ENCODE measurements at places on chromosomes 1 and 21.
A peak's percentile ranks its signal among the peaks of the same experiment; 100 is the strongest.

DNA sequence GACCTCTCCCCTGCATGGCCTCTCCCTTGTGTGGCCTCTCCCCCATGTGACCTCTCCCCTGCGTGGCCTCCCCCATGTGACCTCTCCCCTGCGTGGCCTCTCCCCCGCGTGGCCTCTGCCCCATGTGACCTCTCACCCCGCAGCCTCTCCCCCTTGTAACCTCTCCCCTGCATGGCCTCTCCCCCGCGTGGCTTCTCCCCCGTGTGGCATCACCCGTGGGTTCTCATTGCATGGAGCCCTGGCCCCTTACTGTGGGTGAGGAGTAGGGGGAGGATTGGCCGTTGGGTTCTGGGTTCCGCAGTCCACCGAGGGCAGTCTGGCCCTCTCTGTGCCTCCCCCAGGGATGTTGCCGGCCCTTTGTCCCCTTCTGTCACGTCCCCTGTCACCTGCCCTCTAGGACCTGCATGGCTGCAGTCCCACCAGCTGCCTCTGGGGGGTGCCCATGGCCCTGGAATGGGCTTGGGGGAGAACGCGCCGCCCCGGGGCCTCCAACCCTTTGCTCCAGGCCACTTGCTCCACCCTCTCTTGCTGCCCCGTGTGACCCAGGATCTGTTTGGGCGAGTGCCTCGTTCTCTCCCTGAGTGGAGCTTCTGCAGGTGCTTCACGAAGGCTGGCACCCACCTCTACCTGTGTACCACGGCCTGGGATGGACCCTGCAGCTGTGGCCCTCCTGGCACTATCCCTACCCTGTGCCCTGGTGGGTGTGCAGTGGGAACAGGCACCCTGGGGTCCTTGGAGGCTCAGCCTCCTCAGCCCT lies 21.3 kb downstream of the RRP1 start:
- DNase-seq, result peak; percentile 37

DNA sequence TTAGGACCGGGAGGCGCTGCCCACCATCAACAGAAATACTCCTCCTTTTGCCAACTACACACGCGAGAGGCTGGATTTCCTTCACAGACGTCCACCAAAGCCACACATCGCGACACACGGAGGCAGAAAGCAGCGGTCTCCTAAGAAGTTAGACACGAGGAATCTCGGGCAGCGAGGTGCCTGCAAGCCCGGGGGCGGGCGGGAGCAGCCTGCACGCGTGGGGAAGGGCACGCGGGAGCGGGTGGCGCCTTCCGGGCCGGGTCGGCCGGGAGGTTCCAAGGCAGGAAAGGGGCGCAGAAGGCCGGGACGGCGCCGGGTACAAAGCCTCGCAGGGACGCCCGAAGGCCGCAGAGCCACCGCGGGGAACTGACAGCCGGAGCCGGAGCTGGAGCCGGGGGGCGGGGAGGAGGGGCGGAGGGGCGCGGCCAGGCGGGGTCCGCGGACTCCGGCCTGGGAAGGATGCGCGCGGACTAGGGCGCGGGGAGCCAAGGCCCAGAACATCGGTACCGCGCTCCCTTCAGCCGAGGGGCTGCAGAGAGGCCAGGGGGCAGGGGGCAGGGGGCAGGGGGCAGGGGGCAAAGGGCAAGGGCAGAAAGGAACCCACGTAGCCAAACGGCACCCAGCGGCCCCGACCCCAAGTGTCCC lies 722 bp downstream of the NPHP4 start:
- peak; percentile 26 for DNase-seq

DNA sequence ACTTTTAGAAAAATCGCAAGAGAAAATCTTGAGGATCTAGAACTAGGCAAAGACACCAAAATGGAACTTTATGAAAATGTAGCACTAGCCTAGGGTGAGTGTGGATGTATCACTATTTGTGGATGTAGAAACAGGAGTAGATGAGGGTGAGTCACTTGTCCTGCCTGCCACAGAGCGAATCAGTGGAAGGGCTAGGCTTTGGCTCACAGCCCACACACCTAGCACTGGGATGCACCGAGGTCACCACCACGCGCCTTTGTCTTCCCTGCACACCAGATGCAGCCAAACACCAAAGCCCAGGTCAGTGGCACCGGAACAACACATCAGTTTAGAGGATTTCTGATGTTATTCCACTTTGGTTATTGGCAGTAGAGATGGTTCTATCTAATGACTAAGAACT lies 38.2 kb downstream of the PKNOX1 start:
- no peak for DNase-seq

DNA sequence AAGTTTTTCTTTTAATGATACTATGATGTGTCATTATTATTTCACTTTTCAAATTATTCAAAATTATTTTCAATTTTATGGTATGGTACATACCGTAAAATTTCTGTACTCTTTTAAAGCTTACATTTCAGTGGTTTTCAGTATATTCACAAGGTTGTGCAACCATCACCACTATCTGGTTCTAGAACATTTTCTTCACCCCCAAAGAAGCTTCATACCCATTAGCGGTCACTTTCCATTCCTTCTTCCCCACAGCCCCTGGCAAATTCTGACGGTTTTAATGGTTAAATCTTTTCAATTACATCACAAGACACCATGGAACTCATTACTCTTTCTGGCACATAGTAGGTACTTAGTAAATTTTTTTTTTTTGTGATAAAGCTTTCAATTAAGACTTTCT lies 22.8 kb upstream of the ATP5PO start:
- no peak for DNase-seq

DNA sequence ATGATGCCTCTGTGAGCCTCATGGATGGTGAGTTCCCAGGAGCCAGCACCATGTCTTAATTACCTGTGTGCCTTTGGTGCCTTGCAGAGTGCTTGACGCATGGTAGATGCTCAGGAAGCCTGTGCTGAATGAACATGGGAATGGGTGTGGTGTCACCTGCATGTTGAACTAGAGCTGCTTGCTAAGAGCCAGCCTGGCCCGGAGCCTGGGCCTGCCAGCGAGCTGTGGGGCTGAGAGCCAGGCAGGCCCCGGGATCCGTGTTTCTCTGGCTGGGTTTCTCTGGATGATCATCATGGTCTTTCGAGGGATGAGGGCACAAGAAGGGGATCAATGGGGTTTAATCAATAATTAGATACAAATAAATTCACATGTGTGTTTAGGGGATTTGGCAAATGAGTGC lies 6.7 kb upstream of the TEX35 start:
- DNase-seq, result no peak
